ENCODE measurements at places on chromosomes 4 and X. TPM values are rescaled to one million over a fixed set of nuclear protein-coding genes. Genes with fewer than 3 reads are reported as not detected.

The H2BW2 gene
- not detected for total RNA-seq

The ADH7 gene
- not detected for total RNA-seq

The MAGEA12 gene
- total RNA-seq, result not detected

The GAGE13 gene
- total RNA-seq, result not detected

The TMEM271 gene
- total RNA-seq, result not detected

The GAGE12C gene
- not detected for total RNA-seq

The MGARP gene
- 0.08 TPM for total RNA-seq

The CDKL2 gene
- total RNA-seq, result 3.9 TPM

The RAB41 gene
- not detected for total RNA-seq

The GAGE12F gene
- not detected for total RNA-seq

The SYAP1 gene
- total RNA-seq, result 23.4 TPM

The TMEM150C gene
- total RNA-seq, result 5.3 TPM

The NWD2 gene
- total RNA-seq, result 0.04 TPM

The DKK2 gene
- total RNA-seq, result not detected
